ENCODE measurements at places on chromosomes 4 and X.

DNA sequence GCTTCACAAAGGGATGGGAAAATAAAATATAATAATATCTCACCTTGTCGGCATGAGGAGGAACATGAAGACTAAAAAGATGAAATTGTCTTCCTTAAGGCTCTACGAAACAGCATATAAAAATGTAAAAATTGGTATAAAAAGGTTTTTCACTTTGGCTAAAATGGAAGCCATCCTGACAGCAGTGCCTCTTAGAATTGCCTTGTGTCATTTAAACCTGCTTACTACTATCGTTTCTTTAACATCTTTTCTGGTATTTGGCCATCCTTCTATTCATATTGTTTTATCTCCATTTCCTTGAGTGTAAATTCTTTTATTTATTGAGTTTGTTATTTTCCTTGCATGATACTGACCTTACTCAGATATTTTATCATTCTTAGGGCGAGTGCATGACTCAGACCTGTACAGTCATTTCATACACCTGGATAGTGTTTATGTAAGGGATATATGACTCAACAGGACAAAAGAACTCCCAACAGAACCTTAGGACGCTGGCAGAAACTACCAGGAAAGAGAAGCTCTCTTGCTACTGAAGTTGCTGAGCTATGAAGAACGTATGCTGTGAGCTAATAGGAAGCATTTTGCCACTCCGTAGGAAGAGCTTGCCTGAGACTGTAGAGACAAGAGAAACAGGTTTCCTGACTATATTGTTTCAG lies 5.8 kb upstream of the CDKN2AIP start:
- no peak for DNase-seq

- no peak for DNase-seq
These were observed 154.2 kb upstream of the FRG1 start for GRCh38 chr4:189786447-189786846.

GRCh38 chr4:56007154-56007553 lies 58.4 kb downstream of the CEP135 start:
- DNase-seq: no peak

DNA sequence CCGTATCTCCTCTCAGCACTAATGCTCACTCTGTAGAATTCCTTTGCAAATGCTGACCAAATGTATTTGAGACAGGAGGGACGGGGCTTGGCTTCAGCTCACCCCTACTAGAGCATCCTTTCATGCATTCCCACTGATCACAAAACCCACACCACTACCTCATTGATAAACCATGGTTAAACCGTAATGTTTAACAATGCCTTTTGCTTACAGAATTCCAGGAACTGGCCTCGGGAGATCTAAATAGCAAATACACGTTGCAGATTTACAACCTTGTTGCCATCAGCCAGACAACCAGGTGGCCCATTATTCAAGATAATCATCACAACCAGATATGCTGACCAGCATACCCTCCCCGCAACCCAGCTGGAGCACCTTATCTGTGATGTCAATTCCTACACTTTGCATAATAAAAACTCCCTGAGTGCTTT lies 391.9 kb downstream of the KCTD8 start:
- DNase-seq: no peak

DNA sequence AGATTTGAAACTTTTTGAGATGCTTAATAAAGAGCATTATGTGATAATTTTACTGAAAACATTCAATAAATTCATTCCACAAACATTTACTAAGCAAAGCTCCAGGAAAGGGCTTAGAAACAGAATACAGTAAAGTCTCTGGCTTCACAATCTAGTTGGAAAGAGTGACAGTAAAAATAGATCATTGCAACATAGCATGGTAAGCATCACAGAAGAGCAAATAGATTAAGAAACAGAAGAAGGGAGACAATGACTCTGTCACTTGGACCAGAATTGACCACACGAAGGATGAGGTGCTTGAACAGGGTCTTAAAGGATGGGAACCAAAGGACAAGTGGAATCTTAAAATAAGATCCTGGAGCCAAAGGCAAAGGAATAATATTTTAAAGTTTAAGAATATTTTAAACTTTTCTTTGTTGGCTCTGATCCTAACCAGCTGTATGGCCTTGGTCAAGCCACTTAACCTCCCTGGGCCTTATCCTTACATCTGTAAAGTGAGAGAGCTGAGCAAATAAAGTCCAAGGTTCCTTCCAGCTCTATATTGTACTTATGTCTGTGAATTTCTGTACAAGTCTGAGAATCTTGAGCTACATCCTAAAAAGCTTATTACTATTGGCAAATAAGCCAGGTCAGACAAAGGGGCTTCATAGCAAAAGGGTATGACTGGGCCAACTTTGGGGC lies 33.9 kb downstream of the SEC24D start:
- no peak for DNase-seq

GRCh38 chrX:38273453-38273852 lies 52.8 kb upstream of the SRPX start:
- DNase-seq: no peak

- DNase-seq: no peak
These were observed 610.0 kb upstream of the ADGRL3 start for GRCh38 chr4:60590116-60590515.

GRCh38 chr4:37995981-37996775 lies 36.0 kb downstream of the PTTG2 start:
- DNase-seq: no peak

DNA sequence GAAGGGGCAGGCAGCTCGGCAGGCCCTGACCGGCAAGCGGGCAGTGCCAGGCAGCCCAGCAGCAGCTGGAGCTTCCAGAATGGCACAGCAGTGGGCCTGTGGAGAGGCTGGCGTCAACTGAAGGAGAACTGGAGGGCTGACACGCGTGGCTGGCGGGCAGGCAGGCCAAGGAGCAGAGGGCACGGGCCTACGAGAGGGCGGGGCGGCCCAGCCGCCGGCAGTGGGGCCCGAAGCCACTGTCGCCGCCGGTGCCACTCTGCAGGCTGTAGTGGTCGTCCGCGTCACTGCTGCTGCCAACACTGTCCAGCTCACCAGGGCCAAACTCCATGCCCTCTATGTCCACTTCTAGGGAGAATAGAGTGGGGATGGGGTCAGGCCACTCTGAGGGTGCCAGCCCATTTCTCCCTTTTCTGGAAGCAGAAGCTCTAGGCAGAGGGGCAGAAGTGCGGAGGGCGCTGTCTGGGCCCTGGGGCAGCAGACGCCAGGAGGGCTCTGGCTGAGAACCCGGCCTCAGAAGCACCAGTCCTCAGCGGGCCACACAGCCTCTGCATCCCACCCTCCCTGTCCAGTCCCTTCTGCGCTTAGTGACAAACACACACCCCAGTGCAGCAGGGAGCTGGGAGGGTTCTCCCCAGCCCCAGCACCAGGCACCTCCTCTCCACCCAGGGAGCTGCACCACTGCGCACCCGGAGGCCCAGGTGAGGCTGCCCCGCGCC lies 8.6 kb upstream of the HAUS3 start:
- DNase-seq: no peak

- no peak for DNase-seq
These were observed 38.3 kb downstream of the ACOX3 start for GRCh38 chr4:8402181-8402597.

DNA sequence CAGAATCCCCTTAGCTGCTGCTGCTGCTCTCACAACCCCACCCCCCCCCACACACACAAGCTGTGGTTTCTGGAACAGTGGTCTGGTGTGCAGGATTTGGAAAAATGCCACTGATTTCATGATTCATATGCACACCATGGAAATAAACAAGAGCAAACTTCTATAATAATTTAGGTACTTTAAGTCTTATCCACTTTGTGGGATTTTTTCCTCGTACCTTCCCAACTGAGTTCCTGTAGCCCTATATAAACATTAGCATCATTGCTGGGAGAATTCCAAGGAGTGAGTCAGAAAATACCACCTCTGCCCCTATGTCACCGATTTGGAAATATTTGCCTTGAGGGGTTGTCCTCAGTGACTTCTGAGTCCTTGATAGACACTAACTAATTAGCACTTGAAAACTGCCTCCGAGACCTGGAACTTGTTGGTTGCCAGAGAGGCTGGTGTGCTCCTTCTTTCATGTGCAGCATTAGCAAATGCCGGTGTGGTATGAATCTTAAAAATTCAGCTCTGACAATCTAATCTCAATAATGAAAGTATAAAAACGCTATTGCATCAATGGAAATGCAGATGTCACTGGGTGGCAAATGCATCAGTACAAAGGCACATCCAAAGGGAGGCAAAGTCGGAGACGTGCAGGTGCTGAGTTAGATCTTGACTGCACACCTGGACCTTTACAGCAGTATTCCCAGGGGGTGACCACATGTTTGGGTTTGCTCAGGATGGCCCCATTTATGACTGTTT lies 61.8 kb downstream of the CPE start:
- DNase-seq: no peak

DNA sequence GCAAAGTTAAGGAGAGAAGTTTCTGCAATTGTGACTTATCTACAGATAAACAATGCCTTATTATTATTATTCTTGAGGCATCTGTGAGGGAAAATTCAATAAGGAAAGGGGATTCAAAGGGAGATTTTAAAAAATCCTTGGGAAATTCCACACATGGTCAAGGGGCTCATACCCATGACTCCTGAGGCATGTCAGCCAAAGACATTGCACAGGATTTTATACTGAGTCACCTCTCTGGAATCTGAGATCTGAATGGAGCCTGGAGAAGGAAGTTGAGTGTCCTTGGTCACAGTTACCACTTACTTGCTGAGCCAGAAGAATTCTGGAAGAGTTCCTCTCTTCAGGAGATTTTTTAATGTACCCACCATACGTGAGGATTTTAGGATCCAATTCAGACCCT lies 14.4 kb upstream of the CXCL8 start:
- no peak for DNase-seq

Measured in activated CD8-positive, alpha-beta memory T cell treated with anti-CD3 and anti-CD28 coated beads for 1 hour (primary cell).